Kidney (tissue), 22 donors: ENCODE measurements at places on chromosomes 2 and 18. TPM values are rescaled to one million over a fixed set of nuclear protein-coding genes. Genes with fewer than 3 reads are reported as not detected.

Gene EVX2
- total RNA-seq, result not detected

Gene EIF2B4
- total RNA-seq, result 35.8 TPM

Gene C2orf78
- not detected for total RNA-seq

Gene EGR4
- not detected for total RNA-seq

Gene VPS4B
- 63.7 TPM for total RNA-seq

Gene SMYD1
- total RNA-seq, result not detected

Gene DGKD
- total RNA-seq, result 32.3 TPM

Gene COL4A3
- total RNA-seq, result 48.8 TPM
